Amniotic stem cell (primary cell): ENCODE measurements at places on chromosomes 12 and 14.

DNA sequence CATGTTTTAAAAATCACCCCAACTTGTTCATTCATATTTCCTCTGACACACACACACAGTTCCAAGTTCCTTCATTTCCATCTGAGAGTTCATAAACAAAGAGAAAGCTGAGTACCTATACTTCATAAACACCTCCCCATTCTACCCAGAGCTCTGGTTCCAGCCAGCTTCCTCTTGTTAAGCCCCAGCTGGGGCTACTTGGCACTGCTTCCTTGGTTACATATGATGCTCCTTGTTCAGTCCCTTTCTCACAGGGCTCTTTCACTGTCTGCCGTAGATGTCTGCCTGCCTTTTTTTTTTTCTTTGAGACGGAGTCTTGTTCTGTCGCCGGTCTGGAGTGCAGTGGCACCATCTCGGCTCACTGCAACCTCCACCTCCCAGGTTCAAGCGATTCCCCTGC lies 77.5 kb downstream of the COX16 start:
- DNase-seq: no peak

- no peak for DNase-seq
Measured at GRCh38 chr12:107492393-107493134, 193.0 kb upstream of the PWP1 start.

DNA sequence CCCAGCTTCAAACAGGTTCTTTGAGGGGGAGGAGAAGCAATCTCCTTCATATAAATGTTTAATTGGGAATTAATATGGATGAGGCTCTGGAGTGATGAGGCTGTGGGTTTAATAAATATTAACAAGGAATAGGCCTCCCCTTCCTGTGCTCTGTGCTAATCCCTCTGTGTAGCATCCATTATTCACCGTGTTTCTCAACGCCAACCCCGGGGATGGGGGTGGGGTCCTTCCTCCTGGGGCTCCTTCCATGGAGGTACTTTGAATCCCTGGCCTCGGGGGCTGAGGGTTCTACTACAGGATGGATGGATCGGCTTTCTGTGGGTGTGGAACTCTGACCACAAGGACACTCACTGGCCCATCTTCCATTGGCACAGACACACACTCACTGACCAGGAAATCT lies 34.9 kb upstream of the TMEM179 start:
- no peak for DNase-seq

GRCh38 chr14:67977434-67978034 lies 158.0 kb downstream of the RAD51B start:
- no peak for DNase-seq

DNA sequence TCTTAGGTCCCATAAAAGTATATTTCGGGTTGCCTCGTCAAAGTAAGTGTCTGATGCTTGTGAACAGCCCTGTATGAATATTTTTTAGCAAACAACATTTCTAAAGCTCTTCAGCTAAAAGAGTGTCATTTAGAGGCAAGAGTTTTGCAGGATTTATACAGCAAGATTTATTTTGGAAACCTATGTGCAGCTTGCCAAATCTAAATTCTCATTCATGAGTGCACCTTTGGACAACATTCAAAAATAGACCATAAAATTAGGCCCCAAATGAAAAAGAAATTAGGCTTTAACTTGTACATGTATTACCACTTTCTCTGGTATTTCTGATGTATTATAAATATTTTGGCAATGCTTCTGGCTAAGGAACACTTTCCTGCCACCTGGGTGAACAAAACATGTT lies 224.4 kb upstream of the PDZRN4 start:
- DNase-seq: no peak

DNA sequence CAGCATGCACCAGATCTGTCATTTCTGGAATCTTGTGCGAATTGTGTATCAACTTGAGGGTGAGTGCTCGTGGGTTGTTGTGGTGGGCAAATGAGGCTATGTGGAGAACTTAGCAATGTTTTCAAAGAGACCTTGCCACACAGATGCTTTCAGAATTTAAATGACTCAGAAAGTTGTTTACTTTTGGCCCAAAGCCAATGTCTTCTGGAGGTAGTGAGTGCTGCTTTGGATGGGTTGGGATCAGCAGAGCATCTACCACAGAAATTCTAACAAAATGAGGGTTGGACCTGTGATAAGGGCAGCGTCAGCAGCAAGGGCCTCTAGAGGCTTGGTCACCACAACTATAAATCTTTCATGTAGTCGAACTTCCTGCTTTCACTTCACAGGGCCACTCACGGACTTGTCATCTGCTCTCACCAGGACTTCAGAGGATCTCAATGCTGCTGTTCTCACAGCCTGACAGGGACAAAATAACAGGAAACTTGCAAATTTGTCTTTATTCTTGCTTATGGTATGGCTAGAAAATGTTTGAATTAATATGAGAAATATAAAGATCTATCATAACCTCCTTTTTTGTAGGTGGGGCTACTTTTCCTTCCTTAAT lies 111.4 kb downstream of the DACT1 start:
- peak; percentile 26 for DNase-seq
